Stimulated activated CD4-positive, alpha-beta T cell treated with anti-CD3 and anti-CD28 coated beads, TNF-alpha, amount 100 ng/mL, for 4 hours (primary cell): ENCODE measurements at places on chromosomes 12 and 14.
A peak's percentile ranks its signal among the peaks of the same experiment; 100 is the strongest.

DNA sequence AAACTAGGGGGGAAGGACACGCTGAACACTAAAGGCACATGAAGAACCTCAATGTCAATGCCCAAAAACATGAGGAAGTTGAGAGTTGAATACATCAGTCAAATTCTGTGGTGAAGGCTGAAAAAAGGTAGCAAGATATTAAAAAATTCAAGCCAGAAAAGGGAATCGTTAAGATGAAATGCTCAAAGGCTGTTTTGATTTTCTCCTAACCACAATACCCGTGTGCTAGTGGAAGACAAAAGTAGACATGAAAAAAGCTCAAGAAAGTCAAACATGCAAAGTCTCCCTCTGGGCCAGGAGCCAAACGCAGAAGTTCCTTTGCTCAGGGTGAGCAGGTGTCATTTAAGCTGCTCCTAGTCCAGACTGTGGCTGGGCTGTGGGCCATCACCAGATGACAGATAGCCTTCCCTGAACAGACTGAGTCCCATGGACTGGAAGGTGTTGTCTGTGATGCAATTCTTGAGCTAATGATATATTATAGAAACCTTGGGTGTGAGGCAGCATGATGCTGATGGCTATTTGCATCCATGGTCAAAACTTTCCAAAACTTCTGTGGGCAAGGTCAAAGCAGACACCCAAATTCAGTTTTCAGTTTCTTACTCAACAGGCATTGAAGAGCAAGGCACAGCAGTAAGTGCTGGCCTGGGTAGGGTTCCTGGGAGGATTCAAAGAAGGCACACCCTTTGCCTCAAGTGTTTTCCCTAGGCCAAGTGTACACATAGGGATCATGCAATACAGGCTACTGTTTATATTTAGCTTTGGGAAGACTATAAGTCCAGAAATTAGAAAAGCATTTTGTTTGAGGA lies 81.6 kb downstream of the MYRFL start:
- no peak for DNase-seq

GRCh38 chr12:65494537-65494936 lies 216.1 kb downstream of the MSRB3 start:
- no peak for DNase-seq

DNA sequence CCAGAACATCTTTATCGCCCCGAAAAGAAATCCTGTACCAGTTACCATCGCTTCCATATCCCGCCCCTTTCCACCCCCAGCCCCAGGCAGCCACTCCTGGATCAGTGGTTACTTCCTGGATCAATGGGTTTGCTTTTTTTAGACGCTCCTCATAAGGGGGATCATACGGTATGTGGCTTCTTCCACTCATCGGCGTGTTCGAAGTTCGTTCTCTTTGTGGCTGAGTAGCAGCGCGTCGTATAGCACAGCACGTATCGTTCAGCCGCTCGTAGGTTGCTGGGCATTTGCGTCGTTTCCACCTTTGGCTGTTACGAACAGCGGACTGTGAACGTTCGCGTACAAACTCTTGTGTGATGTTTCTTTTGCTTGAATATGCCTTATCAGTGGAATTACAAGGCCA lies 1.8 kb downstream of the NOC4L start:
- no peak for DNase-seq

- DNase-seq: no peak
These were observed 24.7 kb upstream of the P2RX4 start for GRCh38 chr12:121184984-121185889.

GRCh38 chr12:38424436-38424835 lies 107.9 kb downstream of the ALG10B start:
- no peak for DNase-seq

DNA sequence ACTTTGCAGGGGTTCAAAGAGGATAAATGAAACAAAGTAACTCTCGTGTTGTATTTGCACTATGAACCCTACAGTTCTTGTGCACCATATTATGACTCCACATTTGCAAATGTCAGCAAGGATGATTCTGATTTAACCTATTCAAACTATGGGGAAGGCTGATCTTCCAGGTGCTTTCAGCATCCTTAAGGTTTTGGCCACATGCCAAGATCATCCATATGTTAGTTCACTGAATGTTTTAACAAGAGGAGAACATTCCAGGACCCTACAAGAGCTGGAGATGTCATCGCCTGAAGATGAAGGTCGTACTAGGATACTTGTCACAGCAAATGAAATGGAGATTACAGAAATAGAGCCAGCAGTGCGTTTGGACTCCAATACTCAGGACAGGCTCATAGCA lies 114.2 kb downstream of the DHRS2 start:
- DNase-seq: no peak

DNA sequence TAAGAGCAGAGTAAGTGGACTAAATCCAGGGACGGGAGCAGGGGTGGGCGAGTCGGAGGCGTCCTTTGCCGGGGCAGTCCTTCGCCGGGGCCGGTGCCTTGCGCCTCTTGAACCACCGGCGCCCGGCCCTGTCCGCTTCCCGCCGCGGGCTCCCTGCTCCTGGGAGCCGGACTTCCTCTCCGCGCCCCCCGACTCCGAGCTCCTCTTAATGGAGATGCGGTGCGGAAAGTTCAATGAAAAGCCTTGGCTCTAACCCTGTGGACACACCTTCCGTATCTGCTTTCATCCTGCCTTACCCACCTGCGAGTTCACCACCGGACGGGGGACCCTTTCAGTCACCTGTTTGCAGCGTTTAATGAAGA lies 412 bp downstream of the FGFR1OP2 start:
- DNase-seq: peak; percentile 14

GRCh38 chr12:92987846-92988621 lies 58.9 kb upstream of the EEA1 start:
- no peak for DNase-seq

GRCh38 chr12:104457746-104458693 lies 1.3 kb downstream of the CHST11 start:
- DNase-seq: no peak

DNA sequence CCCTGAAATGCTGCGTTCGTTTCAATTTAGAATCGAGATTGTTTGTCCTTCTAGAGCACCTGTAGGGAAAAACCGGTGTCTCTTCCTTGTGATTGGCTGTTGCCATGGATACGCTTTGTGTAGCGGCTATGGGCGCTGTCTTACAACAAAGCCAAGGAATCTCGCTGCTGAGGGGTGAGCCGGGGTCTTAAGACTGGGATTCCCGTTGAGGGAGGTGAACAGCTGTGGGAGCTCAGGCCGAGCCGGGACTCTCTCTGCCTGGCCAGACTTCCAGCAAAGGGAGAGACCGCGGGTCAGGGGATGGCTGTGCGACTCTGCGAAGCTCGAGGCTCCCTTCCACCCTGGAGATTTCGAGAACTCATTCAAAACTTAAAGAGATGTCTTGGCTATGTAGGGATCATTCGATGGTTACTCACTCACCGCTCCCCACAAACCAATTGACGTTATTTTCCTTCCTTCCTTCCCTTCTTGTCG lies at the start of the genes LRRIQ1 and TSPAN19:
LRRIQ1 (plus strand) TSS at position 118 of the 474 bp plus-strand sequence. CDS start 1,826 bp downstream, outside the sequence.
TSPAN19 (minus strand) TSS at position 44 of the 474 bp plus-strand sequence. CDS start 6,331 bp downstream, outside the sequence.
- peak; percentile 0 for DNase-seq

DNA sequence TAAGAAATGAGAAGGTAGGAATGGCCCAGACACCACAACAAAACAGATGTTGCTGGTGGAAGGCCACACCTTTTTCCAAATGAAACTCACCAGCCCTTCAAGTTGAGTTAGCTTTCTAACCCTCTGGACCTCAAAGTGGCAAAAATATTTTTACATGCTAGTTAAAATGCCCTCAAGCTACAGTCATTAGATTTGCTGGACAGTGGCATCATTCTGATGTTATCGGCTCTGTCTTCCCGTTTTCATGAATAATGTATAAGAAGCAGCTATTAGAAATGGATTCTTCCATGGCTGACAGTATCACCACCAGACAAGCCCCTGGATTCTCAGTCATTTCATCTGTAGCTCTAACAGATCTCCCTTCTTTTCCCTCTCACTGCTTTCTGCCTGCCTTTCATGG lies 37.1 kb upstream of the PLXNC1 start:
- DNase-seq: no peak

DNA sequence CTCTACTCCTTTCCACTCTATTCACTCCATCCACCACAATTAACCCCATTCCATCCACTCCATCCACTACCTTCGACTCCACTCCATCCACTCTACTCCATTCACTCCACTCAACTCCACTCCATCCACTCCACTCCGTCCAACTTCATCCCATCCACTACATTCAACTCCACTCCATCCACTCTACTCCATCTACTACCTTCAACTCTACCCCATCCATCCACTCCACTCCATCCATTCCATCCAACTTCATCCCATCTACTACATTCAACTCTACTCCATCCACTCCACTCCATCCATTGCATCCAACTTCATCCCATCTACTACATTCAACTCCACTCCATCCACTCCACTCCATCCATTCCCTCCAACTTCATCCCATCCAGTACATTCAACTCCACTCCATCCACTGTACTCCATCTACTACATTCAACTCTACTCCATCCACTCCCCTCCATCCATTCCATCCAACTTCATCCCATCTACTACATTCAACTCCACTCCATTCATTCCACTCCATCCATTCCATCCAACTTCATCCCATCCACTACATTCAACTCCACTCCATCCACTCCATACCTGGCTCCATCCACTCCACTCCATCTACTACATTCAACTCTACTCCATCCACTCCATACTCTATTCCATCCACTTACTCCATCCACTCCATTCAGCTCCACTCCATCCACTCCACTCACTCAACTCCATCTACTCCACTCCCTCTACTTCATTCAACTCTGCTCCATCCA lies 16.4 kb downstream of the HNF1A start:
- DNase-seq: no peak

DNA sequence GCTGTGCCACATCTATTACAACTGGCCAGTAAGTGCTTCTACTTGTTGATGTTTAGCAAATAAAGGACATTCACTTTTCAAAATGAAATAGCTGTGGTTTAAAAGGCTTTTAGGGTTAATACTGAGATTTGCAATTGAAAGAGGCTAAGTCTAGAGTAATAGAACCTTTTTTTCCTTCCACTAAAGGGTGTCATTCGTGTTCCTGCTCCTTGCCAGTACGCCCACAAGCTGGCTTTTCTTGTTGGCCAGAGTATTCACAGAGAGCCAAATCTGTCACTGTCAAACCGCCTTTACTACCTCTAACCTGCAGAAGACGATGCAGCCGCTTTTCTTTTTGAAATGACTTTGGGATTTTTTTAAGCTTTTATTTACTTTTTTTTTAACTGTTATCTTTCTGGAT lies 33.6 kb downstream of the PIWIL1 start:
- DNase-seq: no peak

DNA sequence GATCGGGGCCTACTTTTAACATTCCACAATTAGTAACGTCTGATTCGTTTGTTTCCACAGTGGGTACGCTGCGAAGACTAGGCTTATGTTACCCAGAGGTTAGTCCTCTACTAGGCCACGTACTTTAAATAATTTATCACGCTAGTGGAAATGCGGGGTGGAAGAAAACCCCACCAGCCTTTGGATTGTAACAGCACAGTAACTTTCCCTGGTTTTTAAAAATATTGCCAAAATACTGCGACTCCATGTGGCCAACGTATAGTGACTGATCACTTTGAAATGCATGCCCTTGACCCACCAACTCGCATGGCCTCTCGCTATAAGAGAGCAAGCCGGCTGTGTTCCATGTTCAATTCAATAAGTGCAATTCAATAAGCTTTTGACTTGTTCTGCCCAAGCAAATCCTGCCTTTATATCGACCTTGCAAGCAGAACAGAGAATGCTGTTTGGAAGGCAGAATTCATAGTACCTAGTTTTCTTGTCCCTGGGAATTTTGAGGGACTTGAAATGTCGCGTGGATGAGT lies 882 bp upstream of the GTF2A1 start:
- DNase-seq: no peak

DNA sequence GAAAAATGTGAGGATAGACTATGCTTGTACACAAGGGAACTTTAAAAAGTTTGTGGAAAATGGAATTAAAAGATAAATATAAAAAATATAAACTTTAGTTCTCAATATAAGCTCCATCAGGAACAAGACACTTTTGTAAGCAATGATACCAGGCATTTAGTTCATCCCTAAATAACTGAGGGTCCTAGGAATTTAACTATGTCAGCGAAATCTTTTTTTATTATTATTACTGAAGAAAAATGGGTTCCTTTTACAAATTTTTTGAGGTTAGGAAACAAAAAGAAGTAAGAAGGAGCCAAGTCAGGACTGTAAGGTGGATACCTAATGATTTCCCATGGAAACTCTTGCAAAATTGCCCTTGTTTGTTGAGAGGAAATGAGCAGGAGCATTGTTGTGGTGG lies 102.8 kb downstream of the TRMT5 start:
- no peak for DNase-seq

- no peak for DNase-seq
These were observed 3.0 kb upstream of the CCDC184 start for GRCh38 chr12:48180424-48180823.

- DNase-seq: no peak
These were observed 84.7 kb upstream of the OVCH1 start for GRCh38 chr12:29582146-29582545.

- no peak for DNase-seq
These were observed 101.8 kb upstream of the TMEM233 start for GRCh38 chr12:119491814-119492213.

DNA sequence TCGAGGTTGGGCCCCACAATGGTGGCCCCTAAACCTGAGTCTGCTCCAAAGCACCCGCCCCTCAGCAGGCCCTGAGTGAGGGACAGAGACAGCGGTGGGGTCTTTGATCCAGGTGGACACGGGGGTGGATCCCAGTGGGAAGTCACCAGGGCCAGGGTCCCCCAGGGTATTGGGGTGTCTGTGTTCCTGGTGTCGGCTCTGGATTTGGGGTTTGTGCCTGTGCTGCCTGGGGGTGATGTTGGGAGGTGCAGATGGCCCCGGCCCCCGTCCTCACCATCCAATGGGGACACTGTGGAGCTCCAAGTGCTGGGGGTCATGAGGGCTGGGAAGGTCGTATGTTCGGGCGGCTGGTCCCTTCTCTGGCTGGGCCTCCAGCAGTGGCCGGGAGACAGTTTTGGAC lies 354.2 kb downstream of the TMEM121 start:
- no peak for DNase-seq

DNA sequence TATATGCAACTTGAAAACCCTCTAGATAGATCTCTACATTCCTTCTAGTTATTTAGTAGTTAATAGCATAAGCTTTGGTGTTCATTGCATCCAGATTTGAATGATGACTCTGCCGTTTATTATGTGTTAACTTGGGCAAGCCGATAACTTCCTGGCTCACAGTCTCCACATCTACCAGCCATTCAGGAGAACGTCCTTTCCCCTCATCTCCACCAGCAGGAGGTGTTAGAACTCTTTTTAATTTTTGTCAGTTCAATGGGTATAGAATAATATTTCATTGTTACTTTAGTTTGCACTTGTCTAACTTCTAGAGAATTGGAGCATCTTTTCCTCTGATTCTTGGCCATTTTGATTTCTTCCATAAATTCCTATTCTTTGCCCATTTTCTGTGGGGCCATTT lies 30.0 kb upstream of the WSCD2 start:
- no peak for DNase-seq

DNA sequence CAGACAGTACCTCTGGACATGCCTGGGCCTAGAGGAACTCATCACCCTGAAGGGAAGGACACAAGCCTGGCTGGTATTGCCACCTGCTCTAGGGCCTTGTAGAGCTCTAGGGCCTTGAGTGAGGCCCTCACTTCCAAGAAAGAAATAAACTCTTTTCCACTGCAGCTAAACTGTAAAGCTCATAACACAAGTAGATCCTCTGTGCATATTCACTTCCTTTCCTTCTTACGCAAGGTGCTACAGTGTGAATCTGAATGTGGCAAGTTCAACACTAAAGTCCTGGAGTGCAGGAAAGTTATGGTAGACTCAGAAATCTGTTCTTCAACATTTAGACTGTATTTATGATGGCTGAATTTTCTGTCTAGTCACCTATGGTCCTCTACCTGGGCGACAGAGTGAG lies 14.5 kb downstream of the RNASE3 start:
- DNase-seq: no peak
